ENCODE measurements at places on chromosomes 2 and 18.

DNA sequence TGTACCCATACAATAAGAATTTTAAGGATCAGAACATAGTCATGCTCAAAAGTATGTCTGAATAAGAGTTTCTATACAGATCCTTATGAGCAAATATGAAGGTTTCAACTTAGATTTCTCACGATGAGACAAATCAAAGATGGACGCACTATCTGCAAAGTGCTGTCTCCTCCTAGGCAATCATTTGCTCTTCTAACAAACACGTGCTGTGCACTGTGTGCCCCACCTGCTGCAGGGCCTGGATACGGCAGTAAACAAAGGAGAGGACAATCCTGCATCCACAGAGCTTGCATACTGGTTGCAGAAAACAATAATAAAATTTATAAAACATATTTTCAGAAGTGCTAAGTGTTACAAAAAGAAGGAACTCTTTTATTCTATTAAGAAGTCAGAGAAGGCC lies 39.9 kb upstream of the KIDINS220 start:
- no peak for DNase-seq

GRCh38 chr2:152335726-152336118 lies 748 bp downstream of the FMNL2 start:
- DNase-seq = no peak

GRCh38 chr18:23155537-23155936 lies 20.3 kb downstream of the CABLES1 start:
- DNase-seq = no peak

DNA sequence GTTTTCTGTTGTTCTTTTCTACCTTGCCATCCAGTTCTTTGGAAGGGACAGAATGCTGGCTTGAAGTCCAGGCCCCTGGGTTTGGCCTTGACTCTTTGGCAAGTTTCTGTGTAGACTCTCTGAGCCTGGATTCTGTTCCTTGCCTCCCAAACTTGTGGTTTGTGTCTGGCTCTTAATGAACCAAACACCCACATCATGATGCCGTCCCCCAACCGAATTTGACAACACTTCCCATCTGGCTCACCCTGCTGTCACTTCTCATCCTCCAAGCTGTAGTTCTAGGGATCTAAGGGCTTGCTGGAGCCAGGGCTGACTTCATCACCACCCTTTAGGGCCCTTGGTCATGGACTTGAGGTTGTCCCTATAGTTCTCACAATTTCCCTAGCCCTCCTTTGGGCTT lies 68.9 kb upstream of the CELF4 start:
- no peak for DNase-seq

DNA sequence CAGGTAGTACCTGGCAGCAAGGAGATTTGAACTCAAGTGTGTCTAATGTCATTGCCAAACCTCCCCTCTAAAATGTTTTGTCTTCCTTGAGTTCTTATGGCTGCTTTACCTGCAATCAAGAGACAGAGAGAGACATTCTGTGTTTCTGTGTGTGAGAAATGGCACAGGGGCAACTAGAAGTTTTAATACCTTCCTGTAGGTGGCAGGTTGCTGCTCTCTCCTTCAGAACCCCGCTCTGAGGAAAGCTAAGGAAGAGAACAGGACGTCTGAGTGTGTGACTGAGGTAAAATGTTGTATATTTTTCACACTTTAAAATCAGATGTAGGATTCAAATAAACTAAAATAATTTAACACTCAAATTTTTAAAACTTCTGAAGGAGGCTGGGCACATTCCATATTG lies 19.2 kb downstream of the DTNA start:
- peak; percentile 57 for DNase-seq

DNA sequence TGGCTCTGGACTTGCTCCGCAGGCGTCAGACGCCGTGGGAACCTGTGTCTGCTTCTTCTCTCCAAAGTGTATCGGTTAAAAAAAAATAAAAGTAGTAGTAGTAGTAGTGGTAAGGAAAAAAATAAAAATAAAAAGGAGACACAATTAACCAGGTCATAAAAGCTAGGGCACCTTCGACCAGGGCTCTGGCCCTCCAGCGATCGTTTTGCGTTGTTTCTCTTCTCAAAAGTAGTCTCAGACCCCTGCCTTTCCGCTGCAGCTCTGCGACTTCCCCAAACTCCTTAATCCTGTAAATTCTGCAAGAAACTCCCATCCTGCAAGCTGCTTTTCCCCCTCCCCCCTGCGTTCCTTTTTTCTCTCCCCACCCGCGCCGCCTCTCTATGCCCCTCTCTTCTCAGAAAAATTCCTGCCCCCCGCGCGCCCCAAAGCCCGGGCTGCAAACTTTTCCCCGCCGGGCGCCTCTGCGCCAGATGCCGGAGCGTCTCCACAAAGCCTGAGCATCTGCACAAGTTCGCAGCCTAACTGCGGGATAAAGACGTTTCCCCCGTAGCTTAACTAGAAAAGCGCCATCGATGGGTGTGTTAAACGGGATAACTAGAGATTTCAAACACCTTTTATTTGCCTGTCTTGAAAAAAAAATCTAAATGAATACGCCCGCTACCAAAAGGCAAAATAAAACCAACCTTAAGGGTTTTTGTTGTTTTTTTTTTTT lies 1.8 kb upstream of the SALL3 start:
- no peak for DNase-seq

DNA sequence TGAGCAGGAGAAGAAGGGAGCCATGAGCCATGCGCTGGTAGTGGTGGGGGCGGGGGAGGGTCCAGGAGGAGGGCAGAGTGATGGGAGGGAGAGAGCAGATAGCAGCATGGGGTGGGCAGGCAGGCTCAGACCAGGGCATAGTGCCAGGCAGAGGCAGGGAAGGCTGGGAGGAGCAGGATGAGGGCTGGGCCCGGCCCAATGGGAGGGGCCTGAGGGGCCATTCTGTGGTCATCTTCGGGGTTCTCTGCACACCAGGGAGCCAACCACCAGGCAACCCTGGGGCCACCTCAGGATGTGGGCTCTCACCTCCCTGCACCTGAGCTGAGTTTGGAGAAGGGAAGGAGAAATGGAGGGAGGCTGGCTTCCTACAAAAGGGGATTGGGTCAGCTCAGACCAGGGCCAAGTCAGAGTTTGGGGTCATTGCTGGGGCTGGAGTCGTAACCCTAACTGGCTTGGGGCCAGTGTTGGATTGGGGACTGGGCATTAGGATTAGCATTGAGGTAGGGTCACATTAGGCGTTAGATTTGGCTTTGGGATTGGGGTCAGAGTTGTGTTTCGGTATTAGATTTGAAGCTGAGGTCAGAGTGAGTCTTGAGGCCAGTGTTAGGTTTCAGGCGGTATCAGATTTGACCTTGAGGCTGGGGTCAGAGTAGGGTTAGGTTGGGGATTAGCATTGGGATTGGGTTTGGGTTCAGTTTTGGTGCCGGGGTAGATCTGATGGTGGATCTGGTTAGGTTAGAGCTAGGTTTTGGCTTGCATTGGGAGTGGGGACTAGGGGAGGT lies 11.2 kb downstream of the VIL1 start:
- no peak for DNase-seq

DNA sequence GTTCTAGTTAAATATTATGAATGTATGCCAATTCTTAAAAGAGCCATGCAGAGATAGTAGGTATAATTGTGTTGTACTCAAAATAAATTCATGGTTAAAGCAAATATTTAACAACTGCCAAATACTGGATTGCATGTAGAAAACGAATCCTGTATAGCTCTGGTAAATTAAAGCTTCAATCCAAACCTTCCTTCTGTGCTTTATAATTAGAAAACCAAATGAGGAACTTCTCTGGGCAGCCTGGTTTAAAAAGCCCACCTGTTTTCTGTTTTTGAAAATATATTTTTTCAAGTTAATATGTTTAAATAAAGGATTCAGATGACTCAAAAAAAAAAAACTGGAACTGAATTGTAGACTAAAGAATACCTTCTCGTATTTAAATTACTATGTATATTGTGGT lies 48.3 kb upstream of the ITGA4 start:
- DNase-seq = no peak

GRCh38 chr2:237532160-237532559 lies 34.2 kb upstream of the PRLH start:
- DNase-seq = no peak
